ENCODE measurements at places on chromosomes 7 and 10. TPM values are rescaled to one million over a fixed set of nuclear protein-coding genes. Genes with fewer than 3 reads are reported as not detected.

GRCh38 chr7:141281311-141281710 lies 207.4 kb downstream of the TMEM178B start:
- no peak for DNase-seq

DNA sequence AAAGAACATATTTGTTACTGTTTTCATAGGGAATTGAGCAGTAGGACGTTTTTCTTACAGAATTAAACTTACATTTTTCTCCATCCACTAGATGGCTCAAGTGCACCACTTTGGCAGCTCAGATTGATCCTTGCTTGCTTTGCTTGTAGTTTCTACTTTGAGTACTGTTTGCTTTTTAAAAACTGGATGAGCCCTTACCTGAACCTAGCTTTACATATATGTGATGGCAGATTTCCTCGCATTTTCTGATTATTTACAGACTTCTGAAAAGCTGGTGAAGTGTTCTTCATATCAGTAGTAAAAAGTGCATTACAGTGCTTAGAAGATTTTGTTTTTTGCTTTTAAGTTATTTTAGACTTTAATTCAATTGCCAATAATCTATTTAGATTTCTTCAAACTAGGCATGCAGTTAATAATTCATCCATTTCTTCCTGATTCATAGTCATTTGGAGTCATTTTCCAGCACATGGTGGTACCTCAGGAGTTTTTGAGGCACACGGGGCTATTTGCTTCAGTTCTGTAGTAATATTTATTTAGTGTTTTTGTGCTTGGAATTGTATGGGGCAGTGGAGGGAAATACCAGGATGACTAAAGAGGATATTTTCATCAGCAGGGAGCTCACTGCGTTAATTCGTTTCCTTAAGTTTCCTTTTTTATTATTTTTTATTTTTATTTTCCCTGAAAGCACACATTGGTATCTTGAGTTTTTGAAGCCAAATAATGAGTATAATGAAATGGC lies 57.3 kb downstream of the MAPK8 start:
- peak; percentile 13 for DNase-seq

DNA sequence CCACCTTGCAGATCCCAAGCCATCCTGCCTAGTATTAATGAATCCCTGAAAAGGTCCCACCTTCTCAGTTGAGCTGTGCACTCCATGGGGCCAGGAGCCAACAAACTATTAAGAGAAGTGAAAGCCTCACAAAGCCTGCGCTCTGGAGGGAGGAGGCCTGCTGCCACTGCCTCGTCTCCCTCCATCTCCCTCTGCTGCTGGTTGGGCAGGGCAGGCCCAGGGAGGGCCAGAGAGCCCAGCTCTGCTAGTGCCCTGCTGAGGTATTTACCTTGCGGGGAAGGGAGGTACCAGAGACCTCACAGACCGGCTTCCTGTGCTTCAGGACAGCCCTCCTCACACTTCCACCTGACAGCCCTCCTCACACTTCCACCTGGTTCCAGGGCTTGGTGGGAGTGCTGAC lies 171.5 kb downstream of the SH3PXD2A start:
- DNase-seq: no peak

DNA sequence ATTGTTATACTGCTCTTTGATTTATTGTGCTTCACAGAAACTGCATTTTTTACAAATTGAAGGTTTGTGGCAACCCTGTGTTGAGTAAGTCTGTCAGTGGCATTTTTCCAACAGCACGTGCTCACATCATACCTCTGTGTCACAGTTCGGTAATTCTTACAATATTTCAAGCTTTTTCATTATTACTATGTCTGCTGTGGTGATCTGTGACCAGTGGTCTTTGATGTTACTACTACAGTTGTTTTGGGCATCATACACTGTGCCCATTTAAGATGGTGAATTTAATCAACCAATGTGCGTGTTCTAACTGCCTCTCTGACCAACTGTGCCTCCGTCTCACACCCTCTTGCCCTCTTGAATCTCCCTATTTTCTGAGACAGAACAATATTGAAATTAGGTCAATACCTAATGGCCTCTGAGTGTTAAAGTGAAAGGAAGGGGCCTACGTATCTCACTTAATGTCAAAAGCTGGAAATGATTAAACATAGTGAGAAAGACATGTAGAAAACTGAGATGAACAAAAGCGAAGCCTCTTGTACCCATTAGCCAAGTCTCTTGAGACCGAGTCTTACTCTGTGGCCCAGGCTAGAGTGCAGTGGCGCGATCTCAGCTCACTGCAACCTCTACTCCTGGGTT lies 20.2 kb upstream of the ASL start:
- no peak for DNase-seq

DNA sequence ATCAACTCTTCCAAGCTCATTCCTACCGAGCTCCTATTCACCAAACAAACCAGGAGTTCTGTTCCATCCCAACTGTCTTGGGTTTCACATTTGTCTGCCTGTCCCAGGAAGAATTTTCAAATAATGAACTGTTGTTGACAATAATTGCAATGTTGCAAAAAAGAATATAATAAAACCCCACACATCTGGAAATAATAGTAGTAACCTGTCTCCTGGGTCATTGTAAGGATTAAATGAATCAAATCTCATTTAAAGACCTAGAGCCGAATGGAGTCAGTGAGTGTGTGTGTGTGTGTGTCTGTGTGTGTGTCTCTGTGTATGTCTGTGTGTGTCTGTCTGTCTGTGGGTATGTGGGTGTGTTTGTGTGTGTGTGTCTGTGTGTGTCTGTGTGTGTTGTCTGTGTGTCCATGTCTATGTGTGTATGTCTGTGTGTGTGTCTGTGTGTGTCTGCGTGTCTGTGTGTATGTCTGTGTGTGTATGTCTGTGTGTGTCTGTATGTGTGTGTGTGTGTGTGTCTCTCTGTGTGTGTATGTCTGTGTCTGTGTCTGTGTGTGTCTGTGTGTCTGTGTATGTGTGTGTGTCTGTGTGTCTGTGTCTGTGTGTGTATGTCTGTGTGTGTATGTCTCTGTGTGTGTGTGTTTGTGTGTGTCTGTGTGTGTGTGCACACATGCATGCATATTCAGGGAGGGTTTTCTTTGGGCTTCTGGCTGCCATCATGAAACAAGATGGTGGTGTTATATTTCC lies 52.7 kb downstream of the TMEM130 start:
- no peak for DNase-seq

- peak; percentile 42 for DNase-seq
These were observed 804 bp downstream of the UNC5B start for GRCh38 chr10:71213127-71213621.

GRCh38 chr10:29317423-29318021 lies 28.7 kb downstream of the LYZL1 start:
- no peak for DNase-seq

PDZD7 gene
- total RNA-seq: 0.66 TPM

CALD1 gene
- 1.1 TPM for total RNA-seq

EEPD1 gene
- 0.62 TPM for total RNA-seq

All from activated naive CD8-positive, alpha-beta T cell treated with anti-CD3 and anti-CD28 coated beads for 36 hours (primary cell).